ENCODE measurements at places on chromosomes 1 and 21. TPM values are rescaled to one million over a fixed set of nuclear protein-coding genes. Genes with fewer than 3 reads are reported as not detected.

GRCh38 chr1:44609412-44609767 is 64.9 kb downstream of the TMEM53 start:
- DNase-seq = peak; percentile 45

GRCh38 chr1:118042501-118042900 is 113.0 kb downstream of the WDR3 start:
- no peak for DNase-seq

DNA sequence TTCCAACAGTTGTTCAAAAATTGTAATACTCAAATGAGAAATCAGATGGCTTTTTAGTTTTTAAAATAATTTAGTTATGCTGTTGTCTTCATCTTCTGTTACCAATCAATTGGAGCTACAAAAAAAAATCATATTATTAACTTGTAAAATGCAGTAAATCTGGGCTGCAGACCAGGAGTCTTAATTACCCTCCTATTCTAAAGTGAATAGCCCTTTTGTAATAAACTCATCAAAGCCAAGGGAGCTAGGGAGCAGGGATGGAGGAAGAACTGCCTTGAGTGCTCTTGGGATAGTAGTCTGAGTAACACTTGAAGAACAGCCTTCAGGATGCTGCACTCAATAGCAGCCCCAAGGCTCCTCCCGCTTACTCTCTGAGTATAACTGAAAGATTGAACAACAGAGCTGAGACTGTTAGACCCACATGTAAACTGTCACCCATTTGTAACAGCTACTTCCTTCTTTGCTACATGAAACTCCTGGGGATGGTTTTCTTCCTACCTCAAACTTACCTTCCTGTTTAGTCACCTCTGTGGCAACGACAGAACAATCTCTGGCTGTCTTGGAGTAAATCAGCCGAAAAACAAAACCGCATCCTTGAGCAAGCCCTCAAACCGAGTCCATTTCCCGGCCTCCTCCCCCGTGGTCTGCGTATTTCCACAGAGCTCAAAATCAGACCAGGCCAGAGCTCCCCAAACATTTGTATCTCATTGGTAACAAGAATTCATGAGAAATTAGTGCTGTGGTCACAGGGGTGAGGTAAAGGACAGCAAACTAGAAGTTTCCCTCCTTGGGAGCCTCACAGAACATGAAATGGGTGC is 55.9 kb downstream of the CD58 start:
- peak; percentile 88 for DNase-seq

- DNase-seq = no peak
These were observed 15.6 kb downstream of the JUN start for GRCh38 chr1:58768191-58768731.

CR2 gene
- total RNA-seq = 0.10 TPM

GRCh38 chr1:37915476-37916093 is 31.3 kb downstream of the INPP5B start:
- DNase-seq = no peak

DNA sequence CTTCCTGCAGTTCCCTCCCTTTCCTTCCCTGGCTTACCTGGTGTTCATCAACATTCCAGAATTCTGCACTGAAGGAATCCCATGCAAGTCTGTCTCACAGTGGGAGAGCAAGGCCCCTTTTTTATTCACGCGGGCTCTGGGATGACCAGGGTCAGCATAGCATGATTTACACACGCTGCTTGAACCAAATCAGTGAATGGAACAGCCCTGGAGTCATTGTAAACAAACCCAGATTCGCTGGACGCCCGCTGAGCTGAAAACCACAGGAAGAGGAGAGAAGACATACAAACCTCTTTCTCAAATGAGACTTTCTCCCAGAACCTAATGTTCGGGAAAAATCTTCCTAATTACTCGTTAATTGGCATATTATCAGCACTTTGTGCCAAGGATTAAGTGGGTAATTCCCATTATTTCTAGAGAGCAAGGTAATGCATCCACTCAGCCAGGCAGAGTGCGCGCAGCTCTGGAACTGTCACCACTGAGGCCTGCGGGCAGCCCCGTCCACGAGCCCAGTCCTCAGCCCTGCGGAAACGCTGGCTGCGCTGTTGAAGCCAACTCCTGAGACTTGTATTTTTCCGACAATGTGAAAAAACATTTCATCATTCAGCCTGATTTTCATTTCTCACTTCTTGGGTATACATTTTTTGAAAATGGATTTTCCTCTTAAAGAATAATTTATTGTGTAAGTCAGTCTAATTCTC is 140.0 kb downstream of the ETS2 start:
- DNase-seq = no peak

GRCh38 chr1:202233804-202234203 is 40.2 kb downstream of the LGR6 start:
- DNase-seq = no peak

GRCh38 chr1:166915042-166915441 is 39.0 kb upstream of the TADA1 start:
- DNase-seq = no peak

ADORA1 gene
- total RNA-seq = not detected

GRCh38 chr1:1721201-1721600 is 3.0 kb downstream of the CDK11A start:
- no peak for DNase-seq

CRYBG2 gene
- total RNA-seq = 1.6 TPM

DNA sequence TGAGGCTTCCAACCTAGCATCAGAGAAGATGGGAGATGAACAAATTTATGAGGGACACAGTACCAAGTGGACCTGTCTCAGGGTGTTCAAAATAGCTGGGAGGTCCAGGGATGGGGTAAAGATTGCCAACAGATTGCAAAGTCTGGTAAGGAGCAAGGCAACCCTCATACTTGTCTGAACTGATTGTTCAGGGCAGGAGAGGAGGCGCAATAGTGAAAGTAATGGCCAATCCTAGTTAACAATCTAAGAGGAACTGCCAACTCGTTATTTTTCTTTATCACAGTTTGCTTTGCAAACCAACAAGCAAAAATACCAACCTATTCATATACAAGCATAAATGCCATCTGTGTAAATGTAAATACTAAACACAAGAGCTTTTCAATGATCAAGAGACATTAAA is 78.4 kb upstream of the S1PR1 start:
- no peak for DNase-seq

CFHR2 gene
- total RNA-seq = not detected

DNA sequence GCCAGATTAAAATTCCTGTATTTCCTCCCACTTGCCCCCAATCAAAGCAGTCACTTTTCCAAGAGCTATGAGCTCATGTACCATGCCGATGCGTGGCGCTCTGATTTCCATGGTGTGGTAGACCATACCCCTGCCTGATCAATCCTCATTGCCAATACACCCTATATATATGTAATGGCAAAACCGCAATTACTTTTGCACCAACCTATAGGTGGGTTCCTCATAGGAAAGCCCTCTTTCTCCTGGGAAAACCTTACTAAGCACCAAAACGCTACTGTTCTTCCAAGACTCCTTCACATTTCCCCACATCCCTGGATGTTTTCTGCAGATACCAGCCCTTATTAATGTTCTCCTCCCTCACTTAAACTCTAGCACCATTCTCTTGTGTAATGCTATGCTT is 11.0 kb downstream of the KCNJ6 start:
- no peak for DNase-seq

DNA sequence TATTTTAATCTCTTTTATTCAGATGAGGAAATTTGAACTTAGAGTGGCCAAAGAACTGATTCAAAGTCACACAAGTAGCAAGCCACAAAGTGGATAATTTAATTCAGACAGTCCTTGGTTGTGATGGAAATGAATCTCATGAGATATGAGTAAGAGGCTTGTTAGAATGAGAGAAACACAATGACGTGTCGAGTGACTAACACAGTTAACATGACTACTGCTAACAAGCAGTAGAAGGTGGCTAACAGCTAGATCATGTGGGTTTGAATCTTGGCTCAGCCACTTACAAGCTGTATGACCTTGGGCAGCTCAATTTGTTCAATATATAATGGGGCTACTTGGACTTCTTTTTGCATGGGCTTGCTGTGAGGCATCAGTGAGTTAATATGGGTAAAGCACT is 104.5 kb upstream of the LMO4 start:
- DNase-seq = no peak

- no peak for DNase-seq
These were observed 271.5 kb upstream of the TMEM51 start for GRCh38 chr1:14881775-14882672.
